ENCODE measurements at places on chromosomes 1 and 21. TPM values are rescaled to one million over a fixed set of nuclear protein-coding genes. Genes with fewer than 3 reads are reported as not detected.

Gene SLC16A4
- 0.51 TPM for total RNA-seq

Gene PADI6
- total RNA-seq, result not detected

Gene FLG
- total RNA-seq, result not detected

Gene MYOG
- not detected for total RNA-seq

- DNase-seq, result no peak
Measured at GRCh38 chr1:229086686-229087085, 184.2 kb upstream of the RAB4A start.

DNA sequence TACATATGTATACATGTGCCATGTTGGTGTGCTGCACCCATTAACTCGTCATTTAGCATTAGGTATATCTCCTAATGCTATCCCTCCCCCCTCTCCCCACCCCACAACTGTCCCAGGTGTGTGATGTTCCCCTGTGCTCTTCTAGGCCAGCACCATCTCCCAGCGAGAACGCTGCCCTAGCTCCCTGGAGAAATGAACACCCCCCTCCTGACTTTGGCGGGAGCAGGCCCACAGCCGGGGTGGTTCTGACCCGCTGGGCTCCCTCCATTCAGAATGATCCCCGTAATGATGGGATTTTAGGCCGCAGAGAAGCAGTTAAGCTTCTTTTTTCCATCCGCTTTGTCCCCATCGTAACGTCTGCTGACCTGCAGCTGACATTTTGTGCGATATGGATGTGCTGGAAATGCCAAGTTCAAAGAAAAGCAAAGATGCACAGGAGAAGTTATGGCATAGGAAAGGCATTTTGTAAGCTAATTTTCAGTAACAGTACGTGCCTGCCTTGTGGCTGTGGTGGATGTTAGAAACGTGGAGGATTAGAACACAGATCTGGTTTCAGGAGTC, 39.3 kb downstream of the ELK4 start:
- DNase-seq, result no peak

DNA sequence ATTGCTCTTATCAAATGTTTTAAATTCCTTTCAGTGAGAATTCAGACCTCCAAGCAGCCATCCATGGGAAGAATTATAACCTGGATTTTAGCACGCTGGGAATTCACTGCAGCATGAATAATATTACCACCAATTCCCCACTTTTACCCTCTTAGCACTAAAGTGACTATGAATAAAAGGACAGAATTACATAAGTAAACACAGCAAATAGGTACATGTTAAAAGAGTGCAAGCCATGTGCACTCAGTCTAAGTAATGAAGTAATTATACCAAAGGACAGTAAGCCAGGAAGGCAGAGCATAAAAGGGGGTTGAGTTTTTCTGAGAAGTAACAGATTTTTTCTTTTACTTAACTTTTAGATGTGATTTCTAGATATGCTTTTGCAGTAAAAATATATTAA, 176.3 kb downstream of the DENND1B start:
- DNase-seq, result no peak

DNA sequence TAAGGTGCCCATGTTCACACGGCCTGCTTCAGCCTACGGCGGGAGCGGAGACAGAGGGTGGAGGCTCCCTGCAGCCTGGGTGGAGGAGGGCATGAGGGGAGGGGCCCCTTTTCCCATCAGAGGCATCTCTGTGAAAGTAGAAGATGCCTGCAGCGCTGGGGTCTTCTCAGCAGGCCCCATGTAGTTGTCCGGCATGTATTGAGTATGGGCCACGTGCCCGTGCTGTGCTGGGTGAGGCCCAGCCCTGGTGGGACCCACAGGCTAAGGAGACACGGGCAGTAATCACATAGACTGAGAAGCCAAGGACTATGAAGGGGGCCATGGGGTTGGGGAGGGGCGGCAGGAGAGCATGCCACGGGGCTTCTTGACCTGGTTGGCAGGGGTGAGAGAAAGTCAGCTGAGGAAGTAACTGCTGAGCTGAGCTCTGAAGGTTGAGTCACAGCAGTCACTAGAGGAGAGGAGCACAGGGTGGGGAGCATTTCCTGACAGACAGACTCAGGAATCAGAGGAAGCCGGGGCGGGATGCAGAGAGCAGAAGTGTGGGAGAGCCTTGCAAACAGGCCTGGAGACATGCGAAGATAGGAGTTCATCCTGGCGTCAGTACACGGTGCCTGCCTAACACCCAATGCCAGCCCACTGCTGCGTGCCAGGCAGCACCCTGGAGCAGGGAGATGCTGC, 21.6 kb downstream of the PSEN2 start:
- DNase-seq, result no peak

DNA sequence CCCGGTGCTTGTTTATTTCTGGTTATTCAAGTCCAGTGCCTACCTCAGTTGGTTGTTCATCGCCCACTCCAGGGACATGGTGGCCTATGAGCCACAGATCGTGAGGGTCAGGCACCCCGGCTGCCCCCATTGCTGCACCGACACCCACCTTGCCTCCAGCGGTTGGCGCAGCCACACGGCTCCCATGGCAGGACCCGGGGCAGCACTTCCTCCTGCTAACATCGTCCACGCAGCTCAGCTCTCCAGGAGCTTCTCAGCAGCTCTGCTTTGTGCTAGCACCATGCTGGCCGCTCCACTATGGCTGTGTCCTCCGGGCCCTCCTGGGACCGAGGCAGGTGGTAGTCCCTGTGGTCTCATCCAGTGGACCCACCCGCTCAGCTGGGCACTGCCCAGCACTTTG, 13.9 kb upstream of the PRKCZ start:
- DNase-seq, result no peak
